Articular chondrocyte of knee joint (primary cell): ENCODE measurements at places on chromosomes 3 and 15. TPM values are rescaled to one million over a fixed set of nuclear protein-coding genes. Genes with fewer than 3 reads are reported as not detected.

The VPS13C gene
- total RNA-seq, result 119 and 126 TPM in 2 replicates

The GCNT3 gene
- total RNA-seq, result 5.1 and 5.8 TPM in 2 replicates

The CA12 gene
- 133 and 140 TPM in 2 replicates for total RNA-seq

The CNTN6 gene
- total RNA-seq, result under 0.01 TPM in 1 of 2 replicates, not detected in the other

The CFAP100 gene
- not detected in 2 replicates for total RNA-seq

The ACTC1 gene
- 0.78 and 1.2 TPM in 2 replicates for total RNA-seq

The NSMCE3 gene
- total RNA-seq, result 10.4 and 10.7 TPM in 2 replicates

The THSD4 gene
- total RNA-seq, result 5.4 TPM in 2 replicates

The RFT1 gene
- 17.9 and 22.4 TPM in 2 replicates for total RNA-seq

The ABI3BP gene
- total RNA-seq, result 539 and 728 TPM in 2 replicates

The ARL14 gene
- 0.11 TPM in 1 of 2 replicates, not detected in the other for total RNA-seq

The TGM4 gene
- total RNA-seq, result not detected in 2 replicates

The MEX3B gene
- total RNA-seq, result 1.3 and 3.1 TPM in 2 replicates

The TFRC gene
- total RNA-seq, result 150 and 152 TPM in 2 replicates

The ZIC4 gene
- total RNA-seq, result 0.13 and 0.54 TPM in 2 replicates

The CFAP92 gene
- total RNA-seq, result under 0.01 and 0.11 TPM in 2 replicates

The GP9 gene
- not detected in 2 replicates for total RNA-seq

The FBN1 gene
- 1,426 and 1,479 TPM in 2 replicates for total RNA-seq

The ALPK3 gene
- 0.78 and 2.8 TPM in 2 replicates for total RNA-seq

The GOLGA8T gene
- not detected in 2 replicates for total RNA-seq

The KIF15 gene
- total RNA-seq, result 4.1 and 8.4 TPM in 2 replicates

The BFSP2 gene
- not detected in 2 replicates for total RNA-seq

The SPTBN5 gene
- 0.13 and 0.22 TPM in 2 replicates for total RNA-seq

The FHIT gene
- total RNA-seq, result 3.7 and 5.4 TPM in 2 replicates

The C3orf22 gene
- not detected in 2 replicates for total RNA-seq

The BCL2A1 gene
- 0.43 and 1.7 TPM in 2 replicates for total RNA-seq
